ENCODE measurements at places on chromosomes 5 and 9.

GRCh38 chr5:67393211-67393610 lies 196.6 kb upstream of the CD180 start:
- H3K27me3 ChIP-seq: no peaks in the 10 kb centered on the region
- DNase-seq: no peak
- no peak overlapping the region for H3K27ac ChIP-seq
- H3K36me3 ChIP-seq: no peaks in the 10 kb centered on the region
- H3K4me1 ChIP-seq: no peaks in the 10 kb centered on the region

GRCh38 chr9:111645806-111646205 lies 14.7 kb downstream of the DNAJC25 start:
- peaks cover 7% of the 10 kb centered on the region for H3K36me3 ChIP-seq
- H3K27me3 ChIP-seq: no peaks in the 10 kb centered on the region
- no peak overlapping the region for H3K27ac ChIP-seq
- no peak for DNase-seq
- H3K4me1 ChIP-seq: no peaks in the 10 kb centered on the region
- no peak overlapping the region for H3K4me3 ChIP-seq

DNA sequence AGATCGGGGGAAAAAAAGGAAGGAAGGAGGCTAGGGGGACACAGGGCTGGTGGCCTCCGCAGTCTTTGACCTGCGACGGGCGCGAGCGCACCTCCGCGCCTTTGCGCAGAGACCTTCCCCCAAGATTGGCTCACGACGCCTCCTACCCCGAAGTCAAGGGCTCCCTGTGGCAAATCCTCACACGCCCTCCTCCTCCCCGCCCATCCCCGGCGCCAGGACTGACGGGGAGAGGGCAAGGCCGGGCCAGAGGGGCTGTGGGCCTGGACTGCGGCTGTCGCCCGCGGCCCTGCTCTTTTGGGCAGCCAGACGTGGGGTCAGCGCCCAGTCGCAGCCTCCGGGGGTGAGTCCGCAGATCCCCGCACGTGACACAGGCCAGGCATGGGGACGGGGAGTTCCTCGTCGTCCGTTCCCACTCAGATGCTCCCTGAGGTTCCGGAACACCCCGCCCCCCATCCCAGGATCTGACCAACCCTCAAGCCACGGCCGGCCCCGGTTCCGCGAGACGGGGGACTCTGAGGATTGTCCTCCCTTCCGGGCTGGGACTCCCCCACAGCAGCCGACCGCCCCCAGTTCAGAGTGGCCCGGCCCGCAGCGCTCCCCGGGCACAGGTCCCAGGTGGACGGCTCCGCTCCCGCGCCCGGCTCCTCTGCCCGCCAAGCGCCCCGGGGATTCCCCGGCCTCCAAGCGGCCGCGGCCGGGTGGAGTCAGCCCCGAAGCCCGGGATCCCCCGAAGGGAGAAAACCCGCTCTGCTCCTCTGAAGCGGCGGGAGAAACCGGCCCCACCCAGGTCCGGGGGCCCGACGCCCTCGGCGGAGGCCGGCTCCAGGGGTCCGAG lies 543 bp upstream of the ANKRD33B start:
- H3K36me3 ChIP-seq: no peaks in the 10 kb centered on the region
- peaks cover 27% of the 10 kb centered on the region for H3K4me1 ChIP-seq
- DNase-seq: peak; percentile 30
- H3K27ac ChIP-seq: no peak overlapping the region
- H3K4me3 ChIP-seq: peak overlapping the region; percentile 37
- H3K27me3 ChIP-seq: peaks cover 48% of the 10 kb centered on the region

- no peaks in the 10 kb centered on the region for H3K27me3 ChIP-seq
- H3K4me3 ChIP-seq: no peak overlapping the region
Measured at GRCh38 chr5:122367456-122367855, 55.4 kb downstream of the SNCAIP start.

GRCh38 chr9:133701321-133701980 lies 36.7 kb downstream of the SARDH start:
- no peak overlapping the region for H3K4me3 ChIP-seq
- no peak overlapping the region for H3K27ac ChIP-seq
- H3K27me3 ChIP-seq: no peaks in the 10 kb centered on the region
- peaks cover 19% of the 10 kb centered on the region for H3K36me3 ChIP-seq

GRCh38 chr5:68953231-68953874 lies 140.5 kb upstream of the SLC30A5 start:
- H3K4me3 ChIP-seq: no peak overlapping the region
- no peaks in the 10 kb centered on the region for H3K36me3 ChIP-seq
- DNase-seq: no peak
- no peak overlapping the region for H3K27ac ChIP-seq
- no peaks in the 10 kb centered on the region for H3K27me3 ChIP-seq

DNA sequence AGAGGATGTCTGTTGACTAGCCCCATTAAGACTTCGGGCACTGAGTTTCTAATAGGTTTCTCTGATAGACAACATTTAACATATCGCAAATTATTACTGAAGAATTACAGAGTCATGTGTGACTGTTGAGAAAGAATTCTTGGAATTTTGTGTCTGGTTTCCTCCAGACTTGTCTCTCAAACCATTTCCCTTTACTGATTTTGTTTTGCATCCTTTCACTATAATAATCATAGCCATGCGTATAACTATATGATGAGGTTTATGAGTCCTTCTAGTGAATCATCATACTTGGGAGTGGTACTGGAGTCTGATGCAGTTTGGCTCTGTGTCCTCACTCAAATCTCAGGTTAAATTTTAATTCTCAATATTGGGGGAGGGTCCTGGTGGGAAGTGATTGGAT lies 27.0 kb downstream of the ZNF169 start:
- no peaks in the 10 kb centered on the region for H3K27me3 ChIP-seq
- no peaks in the 10 kb centered on the region for H3K36me3 ChIP-seq
- no peak overlapping the region for H3K27ac ChIP-seq
- no peaks in the 10 kb centered on the region for H3K4me1 ChIP-seq

DNA sequence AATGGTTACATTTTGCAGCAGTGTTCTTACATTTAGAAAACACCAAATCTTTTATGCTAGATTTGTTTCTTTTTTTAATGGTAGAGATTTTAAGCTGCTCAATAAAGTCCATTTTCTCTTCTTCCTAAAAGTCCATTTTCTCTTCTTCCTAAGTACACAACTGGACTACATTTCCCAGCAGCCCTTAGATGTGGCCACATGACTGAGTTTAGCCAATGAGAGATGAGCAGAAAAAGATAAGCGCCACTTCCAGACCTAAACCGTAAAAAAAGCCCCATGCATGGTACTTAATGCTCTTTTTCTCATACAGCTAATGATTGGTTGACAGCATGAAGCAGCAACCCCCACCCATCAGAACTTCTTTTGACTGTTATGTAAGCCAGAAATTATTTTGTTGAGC lies 206.7 kb downstream of the FAM114A2 start:
- H3K4me1 ChIP-seq: no peaks in the 10 kb centered on the region
- no peaks in the 10 kb centered on the region for H3K27me3 ChIP-seq
- no peak for DNase-seq
- no peaks in the 10 kb centered on the region for H3K36me3 ChIP-seq

DNA sequence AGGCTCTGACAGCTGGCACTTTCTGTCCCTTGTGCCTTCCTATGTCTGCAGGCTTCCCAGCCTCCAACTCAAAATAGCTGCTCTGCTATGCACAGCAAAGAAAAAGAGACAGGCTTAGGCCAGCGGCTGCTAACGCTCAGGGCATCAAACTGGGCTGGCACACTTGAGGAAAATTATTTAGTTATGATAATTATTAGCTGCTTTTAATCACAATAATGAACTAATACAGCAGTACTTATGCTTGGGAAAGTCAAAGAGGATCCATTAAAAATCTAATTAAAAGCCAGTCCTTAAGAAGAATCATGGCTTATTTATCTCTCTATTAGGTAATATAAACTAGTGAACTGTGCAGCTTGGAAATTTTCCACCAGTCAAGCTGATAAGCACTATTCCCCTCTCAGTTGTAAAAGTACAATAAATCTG lies 233.2 kb downstream of the SLIT3 start:
- no peak for DNase-seq
- no peak overlapping the region for H3K27ac ChIP-seq
- peaks cover 16% of the 10 kb centered on the region for H3K4me1 ChIP-seq
- peaks cover 11% of the 10 kb centered on the region for H3K27me3 ChIP-seq

- H3K4me1 ChIP-seq: no peaks in the 10 kb centered on the region
- DNase-seq: no peak
- H3K36me3 ChIP-seq: no peaks in the 10 kb centered on the region
- H3K4me3 ChIP-seq: no peak overlapping the region
- no peak overlapping the region for H3K27ac ChIP-seq
Measured at GRCh38 chr5:161387121-161387520, 159.4 kb downstream of the GABRB2 start.

GRCh38 chr5:21810737-21811316 lies 1042.3 kb downstream of the CDH12 start:
- H3K4me3 ChIP-seq: no peak overlapping the region
- DNase-seq: peak; percentile 59
- no peak overlapping the region for H3K27ac ChIP-seq
- no peaks in the 10 kb centered on the region for H3K4me1 ChIP-seq

GRCh38 chr5:135489466-135490244 lies 37.5 kb upstream of the TIFAB start:
- H3K4me1 ChIP-seq: peaks cover 45% of the 10 kb centered on the region
- DNase-seq: no peak
- H3K27me3 ChIP-seq: peaks cover 74% of the 10 kb centered on the region
- peak overlapping the region; percentile 41 for H3K4me3 ChIP-seq
- no peaks in the 10 kb centered on the region for H3K36me3 ChIP-seq

- no peaks in the 10 kb centered on the region for H3K4me1 ChIP-seq
- H3K4me3 ChIP-seq: no peak overlapping the region
- no peak overlapping the region for H3K27ac ChIP-seq
- no peaks in the 10 kb centered on the region for H3K27me3 ChIP-seq
- H3K36me3 ChIP-seq: no peaks in the 10 kb centered on the region
- no peak for DNase-seq
Measured at GRCh38 chr5:8329773-8330172, 460.8 kb downstream of the MTRR start.

DNA sequence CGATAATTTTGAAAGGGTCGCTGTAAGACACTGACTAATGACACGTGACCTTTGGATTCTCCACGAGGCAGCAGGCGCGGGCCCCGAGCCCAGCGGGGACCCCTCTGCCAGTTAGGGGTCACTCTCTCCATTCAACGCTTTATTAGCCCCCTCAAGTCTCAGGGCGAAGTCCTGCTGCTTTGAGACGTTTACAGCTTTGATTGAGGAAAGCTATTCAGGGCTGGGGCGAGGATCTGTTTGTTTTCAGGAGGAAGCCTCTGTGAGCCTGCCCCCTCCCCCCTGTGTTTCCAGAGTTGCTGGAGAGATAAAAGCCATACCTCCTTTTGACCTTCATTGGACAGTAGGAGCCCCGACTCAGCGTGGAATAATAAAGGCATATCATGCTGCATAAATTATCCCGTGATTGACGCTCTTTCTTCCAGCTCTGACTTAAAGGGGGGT lies 31.4 kb upstream of the MSX2 start:
- H3K27ac ChIP-seq: no peak overlapping the region
- peaks cover 17% of the 10 kb centered on the region for H3K4me1 ChIP-seq
- H3K27me3 ChIP-seq: peaks cover 64% of the 10 kb centered on the region

- no peak overlapping the region for H3K4me3 ChIP-seq
- no peak for DNase-seq
- H3K27ac ChIP-seq: no peak overlapping the region
- H3K36me3 ChIP-seq: no peaks in the 10 kb centered on the region
- no peaks in the 10 kb centered on the region for H3K27me3 ChIP-seq
Measured at GRCh38 chr5:1750469-1750868, 49.2 kb downstream of the MRPL36 start.

- peak overlapping the region; percentile 42 for H3K4me3 ChIP-seq
- H3K27ac ChIP-seq: peak overlapping the region; percentile 58
- DNase-seq: no peak
- peaks cover 4% of the 10 kb centered on the region for H3K27me3 ChIP-seq
- peaks cover 8% of the 10 kb centered on the region for H3K4me1 ChIP-seq
- H3K36me3 ChIP-seq: no peaks in the 10 kb centered on the region
Measured at GRCh38 chr5:138273834-138274188, 610 bp downstream of the GFRA3 start.

GRCh38 chr5:57324861-57325260 lies 151.0 kb downstream of the GPBP1 start:
- H3K27me3 ChIP-seq: no peaks in the 10 kb centered on the region
- no peaks in the 10 kb centered on the region for H3K36me3 ChIP-seq
- peak overlapping the region; percentile 49 for H3K27ac ChIP-seq
- no peak for DNase-seq

DNA sequence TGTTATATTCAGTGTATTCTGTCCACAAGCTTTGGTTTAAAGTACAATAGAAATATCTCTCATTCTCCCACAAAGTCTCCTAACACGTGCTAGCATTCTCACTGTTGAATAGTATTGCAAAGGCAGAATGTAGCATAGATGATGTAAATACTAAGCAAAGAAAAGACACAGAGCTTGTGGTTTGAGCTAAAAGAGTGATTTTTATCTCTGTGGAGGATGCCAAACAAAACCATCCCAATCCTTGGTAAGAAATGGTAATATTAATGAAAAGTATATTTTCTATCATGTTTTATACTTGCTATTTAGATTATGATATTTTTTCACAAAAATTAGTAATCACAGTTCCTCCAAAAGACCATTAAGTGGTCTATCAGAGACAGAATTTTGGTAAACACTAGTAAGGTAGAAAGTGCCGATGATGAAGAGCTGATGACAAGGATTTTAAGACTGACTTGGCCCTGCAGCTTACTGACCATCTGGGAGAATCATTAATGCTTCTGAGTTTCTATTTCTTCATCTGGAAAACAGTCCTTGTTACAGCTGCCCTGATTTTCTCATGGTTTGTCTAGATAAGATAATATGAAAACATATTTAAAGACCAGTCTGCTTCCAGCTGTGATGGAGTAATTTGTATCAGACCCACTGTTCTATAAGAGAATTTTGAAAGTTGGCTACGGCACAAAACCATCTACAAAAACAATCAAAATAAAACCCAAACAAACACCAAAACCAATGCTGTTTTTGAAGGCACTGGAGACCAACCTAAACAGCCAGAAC lies 510.2 kb downstream of the SPATA31D1 start:
- no peak overlapping the region for H3K27ac ChIP-seq
- H3K4me3 ChIP-seq: no peak overlapping the region
- no peaks in the 10 kb centered on the region for H3K4me1 ChIP-seq
- no peaks in the 10 kb centered on the region for H3K27me3 ChIP-seq

DNA sequence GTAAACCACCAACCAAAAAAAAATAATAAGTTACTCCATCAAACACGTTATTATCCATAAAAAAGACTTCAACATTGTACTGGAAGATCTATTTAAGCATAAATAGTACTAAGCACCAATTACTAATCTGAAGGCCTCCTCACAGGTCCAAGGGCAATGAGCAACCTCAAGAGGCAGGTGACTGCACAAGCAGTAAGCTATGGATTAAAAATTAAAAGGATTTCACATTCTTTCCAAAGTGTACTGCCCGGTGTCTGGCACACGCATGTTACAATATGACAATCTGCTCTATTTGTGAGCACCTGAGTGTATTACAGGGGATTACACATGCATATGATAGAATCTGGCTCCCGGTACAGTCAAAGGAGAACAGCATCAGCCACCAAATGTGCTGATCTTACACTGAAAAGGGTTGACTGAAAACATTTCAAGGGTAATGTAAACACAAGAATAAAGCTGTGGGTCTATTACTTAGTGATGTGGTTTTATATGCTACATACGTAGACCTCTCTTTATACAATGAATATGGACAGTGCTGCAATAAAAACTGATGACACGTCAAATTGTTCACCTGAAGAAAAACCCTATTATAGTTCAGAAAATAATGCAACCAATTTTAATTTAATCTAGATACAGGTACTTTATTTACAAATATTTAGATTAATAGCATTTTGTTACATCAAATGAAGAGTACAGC lies 22.8 kb downstream of the RAB14 start:
- H3K27me3 ChIP-seq: no peaks in the 10 kb centered on the region
- no peak overlapping the region for H3K27ac ChIP-seq
- no peaks in the 10 kb centered on the region for H3K4me1 ChIP-seq
- H3K4me3 ChIP-seq: no peak overlapping the region

GRCh38 chr9:34256987-34257585 lies 72.0 kb downstream of the KIF24 start:
- H3K36me3 ChIP-seq: peaks cover 45% of the 10 kb centered on the region
- H3K27ac ChIP-seq: peak overlapping the region; percentile 61
- no peaks in the 10 kb centered on the region for H3K27me3 ChIP-seq

All from spinal cord (tissue), 10 donors.